T-helper 2 cell treated with Interferon-gamma antibody and Interleukin-4, amounts not matched to agents 5 μg/mL and 100 μg/mL, for 36 hours (primary cell): ENCODE measurements at places on chromosomes 2 and 18.

DNA sequence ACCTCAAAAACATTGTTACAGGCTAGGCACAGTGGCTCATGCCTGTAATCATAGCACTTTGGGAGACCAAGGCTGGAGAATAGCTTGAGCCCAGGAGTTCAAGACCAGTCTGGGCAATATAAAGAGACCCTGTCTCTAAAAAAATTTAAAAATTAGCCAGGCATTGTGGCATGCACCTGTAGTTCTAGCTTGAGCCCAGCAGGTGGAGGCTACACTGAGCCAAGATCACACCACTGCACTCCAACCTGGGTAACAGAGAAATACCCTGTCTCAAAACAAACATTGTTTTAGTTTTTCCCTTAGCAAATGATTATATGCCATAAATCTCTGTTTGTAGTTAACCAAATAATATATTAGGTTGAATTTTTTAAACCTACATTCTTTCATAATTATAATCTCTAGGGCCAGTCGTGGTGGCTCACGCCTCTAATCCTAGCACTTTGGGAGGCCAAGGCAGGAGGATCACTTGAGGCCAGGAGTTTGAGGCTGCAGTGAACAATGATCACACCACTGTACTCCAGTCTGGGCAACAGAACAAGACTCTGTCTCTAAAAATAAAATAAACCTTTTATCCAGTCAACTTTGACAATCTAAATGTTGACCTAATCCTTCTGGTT, 13.3 kb upstream of the CYP20A1 start:
- DNase-seq = no peak

GRCh38 chr2:201018636-201019035, 52.8 kb downstream of the HYCC2 start:
- DNase-seq = no peak

DNA sequence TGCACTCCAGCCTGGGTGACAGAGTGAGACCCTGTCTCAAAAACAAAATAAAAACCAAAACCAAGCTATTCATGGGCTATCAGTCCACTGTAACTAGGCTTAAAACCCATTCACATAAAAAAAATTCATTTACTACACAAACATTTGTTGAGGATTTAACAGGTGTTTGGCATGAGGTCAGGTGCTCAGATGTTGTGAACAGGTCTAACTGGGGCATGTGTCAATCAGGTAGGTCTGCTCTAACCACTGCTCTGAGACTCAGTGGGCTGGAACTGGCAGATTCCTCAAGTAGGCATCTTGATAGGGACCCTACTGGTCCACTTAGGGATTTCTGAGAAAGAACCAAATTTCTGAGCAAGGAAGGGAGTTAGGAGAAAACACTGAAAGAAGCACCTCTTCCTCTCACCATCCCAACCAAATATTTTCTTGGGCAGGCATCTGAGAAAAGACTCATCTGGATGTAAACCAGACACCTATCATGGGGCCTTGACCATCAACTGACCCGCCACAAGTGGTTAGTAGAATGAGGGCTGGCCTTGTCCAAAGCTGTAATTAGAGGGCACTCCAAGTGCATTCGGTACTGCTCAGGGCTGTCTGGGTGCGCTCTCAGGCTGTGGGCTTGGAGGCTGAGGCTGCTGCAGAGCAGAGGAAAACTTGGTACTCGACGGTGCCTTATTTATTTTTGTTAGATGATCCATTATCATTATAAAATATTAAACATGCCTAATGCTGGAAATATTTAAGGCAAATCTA, 33.9 kb downstream of the WIPF1 start:
- no peak for DNase-seq

- DNase-seq = no peak
Observed at GRCh38 chr18:39454866-39455265, 1889.3 kb upstream of the CELF4 start.

GRCh38 chr2:55151733-55152433, 80.2 kb downstream of the CLHC1 start:
- no peak for DNase-seq
